ENCODE measurements at places on chromosomes 4 and X.

DNA sequence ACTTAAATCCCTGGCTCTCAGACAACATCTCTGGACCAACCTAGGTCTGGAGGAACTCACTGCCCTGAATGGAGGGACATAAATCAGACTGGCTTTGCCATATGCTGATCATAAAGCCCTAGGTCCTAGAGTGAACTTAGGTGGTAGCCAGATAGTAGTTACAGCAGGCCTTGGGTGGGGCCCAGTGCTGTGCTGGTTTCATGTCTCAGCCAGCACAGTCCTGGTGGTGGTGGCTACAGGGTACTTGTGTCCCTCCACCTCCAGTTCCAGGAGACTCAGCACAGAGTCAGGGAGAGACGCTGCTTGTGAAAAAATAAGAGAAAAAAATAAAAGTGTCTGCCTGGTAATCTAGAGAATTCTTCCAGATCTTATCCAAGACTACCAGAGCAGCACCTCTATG is 40.3 kb downstream of the GSX2 start:
- no peak for DNase-seq

GRCh38 chr4:85107553-85107952 is 141.1 kb upstream of the WDFY3 start:
- no peak for DNase-seq

DNA sequence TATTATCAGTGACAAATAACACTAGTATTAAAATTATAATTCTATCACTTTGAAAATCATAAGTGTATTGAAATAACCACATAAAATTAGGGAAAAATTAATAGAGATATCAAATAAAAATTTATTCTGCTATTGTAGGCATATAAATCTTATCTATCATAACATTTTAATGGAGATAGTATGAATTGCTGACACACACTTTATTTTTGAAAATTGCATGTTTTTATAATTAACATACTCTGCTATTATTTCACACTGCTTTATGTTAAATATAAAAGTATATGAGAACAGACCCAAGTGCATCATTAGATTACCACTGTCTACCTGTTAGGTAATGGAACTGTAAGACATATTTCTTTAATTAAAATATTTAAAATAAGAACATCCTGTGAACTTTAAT is 2150.2 kb downstream of the ARAP2 start:
- DNase-seq: no peak

- no peak for DNase-seq
Observed at GRCh38 chr4:22356987-22357596, 158.8 kb downstream of the ADGRA3 start.

DNA sequence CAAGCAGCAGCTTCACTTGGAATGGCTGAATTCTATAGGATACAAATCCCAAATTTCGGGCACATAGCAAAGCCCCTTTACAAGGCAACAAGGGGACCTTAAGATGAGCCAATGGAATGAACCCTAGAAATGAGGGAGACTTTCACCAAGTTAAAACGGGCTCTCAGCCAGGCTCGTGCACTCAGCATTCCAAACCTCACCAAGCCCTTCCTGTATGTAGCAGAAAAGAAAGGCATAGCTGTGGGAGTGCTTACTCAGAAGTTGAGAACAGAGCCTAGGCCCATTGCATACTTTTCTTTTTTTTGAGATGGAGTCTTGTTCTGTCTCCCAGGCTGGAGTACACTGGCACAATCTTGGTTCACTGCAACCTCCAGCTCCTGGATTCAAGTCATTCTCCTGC is 10.8 kb upstream of the HERC5 start:
- DNase-seq: no peak

DNA sequence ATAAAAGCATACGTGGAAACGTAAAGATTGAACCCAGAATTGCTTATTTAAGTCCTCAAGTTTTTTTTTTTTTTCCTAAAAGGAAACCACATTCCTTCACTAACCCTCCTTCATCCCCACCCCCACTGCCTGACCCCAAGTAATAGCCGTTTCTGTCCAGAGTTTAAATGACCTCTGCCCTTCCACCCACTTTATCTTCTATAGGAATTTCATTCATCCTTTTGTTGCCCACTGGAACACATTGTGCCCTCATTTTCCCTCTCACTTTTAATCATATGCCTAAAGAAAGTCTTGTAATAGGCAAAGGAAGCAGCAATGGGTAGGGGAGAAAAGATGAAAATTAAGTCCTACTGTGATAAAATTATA is 62.7 kb downstream of the SH3RF1 start:
- DNase-seq: no peak

DNA sequence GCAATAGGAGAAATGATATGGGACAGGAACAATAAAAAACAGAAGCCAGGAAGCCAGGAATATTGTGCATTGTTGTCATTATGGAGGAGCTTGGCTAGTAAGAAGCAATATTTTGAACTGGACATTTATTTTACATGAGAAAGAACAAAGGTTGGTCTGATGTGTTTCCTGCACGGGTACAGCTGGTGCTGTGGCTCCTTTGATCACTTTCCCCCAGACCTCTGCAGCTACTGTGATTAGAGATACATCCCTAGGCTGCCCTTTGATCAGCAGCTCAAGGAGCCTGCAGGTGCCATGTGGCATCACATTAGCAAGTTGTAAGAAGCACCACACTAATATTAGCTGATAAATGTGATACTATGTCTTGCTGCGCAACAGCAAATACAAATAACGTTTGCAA is 2.5 kb downstream of the PDGFC start:
- no peak for DNase-seq

DNA sequence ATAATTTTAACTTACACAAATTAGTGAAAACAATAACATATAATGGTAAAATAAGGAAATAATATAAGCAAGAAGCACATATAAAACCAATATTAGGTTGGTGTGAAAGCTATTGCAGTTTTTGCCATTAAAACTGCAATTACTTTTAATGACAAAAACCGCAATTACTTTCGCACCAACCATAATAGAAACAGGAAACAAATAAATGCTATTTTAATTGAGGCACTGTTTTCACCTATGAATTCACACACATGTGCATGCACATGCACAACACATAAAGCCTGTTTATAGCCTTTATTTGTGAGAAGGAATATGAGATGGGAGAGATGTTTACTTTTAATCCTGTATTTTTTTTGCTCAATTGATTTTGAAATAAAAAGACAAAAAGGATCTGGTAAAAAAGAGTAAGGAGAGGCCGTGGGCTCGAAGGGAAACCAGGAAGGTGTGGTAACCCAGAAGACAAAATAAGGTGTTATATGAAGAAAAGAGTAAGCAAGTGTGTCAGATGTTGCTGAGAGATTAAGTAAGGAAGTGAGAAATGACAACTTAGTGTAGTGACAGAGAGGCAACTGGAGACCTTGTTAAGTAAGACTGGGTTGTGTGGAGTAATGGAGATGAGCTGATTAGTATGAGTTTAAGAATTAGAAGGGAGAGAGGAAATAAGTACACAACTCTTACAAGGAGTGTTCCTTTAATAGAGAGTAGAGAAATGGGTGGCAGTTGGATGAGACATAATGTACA is 69.0 kb downstream of the KLHL13 start:
- no peak for DNase-seq

GRCh38 chrX:153882086-153882498 is 3.9 kb downstream of the L1CAM start:
- DNase-seq: no peak

DNA sequence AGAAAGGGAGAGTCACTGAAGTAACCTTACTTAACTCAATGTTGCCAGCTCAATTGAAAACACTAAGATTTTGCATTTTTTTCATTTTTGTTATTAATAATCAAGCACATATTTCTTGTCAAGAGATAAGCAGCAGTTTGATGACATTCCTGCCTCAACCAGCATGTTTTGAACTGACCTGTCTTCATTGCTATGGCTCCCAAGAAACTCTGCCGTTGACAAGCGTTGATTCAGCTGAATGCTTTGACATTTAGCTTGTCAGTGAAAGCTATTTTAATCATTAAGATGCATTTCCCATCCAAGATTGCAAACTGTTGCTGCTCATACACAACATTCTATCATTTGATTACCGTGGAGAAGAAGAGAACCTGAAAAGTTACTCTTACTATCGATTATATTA is 5.9 kb downstream of the NAA11 start:
- no peak for DNase-seq

GRCh38 chrX:155094468-155095061 is 23.3 kb downstream of the BRCC3 start:
- no peak for DNase-seq

DNA sequence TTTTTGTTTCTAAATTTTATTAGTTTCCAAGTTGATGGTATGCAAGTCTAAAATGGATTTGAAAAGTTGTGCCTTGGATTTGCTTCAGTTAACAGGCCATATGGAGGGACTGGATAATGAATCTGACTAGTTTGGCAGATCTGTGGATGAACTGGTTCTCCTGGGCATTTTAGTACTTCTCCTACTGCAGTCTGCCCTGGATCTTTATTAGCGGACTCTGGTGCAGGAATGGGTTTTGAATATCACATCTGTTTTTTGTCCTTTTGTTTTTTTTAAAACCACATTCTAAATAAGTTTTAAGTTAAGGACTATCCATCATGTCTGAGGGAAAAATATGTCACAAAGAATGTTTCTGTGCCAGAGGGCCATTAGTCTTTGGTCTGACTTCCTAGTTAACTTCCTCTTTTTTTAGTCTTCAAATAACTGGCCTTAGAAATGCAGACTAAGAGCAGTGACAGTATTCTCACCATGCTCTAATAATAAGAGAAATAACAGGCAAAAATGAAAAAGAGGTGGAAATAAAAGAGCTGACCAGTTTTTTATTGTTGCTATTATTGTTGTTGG is 13.9 kb upstream of the DCK start:
- DNase-seq: no peak

GRCh38 chrX:149312988-149313387 is 192.1 kb downstream of the IDS start:
- no peak for DNase-seq

DNA sequence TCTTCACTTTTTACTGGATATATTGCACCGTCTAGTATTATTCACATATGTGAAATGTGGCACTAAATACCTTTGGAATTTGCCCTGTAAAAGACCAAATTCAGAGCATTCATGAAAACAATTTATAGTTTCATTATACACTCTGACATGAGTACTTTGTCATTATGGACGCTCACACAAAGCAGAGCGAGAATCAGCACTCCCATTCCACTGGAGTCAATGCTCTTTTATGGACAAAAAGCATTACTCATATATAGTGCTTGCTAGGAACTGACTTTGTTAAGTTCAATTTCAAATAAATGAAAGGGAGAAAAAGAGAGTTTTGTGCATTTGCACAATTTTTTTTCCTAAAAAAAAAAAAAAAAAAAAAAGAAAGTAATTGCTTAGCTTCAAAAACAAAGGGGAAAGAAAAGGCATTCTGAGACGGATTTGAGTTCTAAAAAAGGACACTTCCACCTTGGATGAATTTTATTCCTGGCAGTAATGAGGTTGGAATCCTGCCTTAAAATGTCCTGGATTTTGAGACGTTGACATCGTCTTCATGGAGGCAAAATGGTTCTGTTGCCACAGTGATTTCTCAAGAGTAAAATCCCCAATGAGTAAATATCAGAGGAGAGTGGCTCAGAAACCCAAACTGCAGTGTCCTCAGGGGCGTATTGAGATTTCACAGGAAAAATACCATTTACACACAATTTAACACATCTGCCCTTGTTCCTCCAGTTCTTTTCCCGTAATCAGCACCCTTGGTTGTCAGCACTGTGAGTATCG is 34.8 kb downstream of the CCDC149 start:
- DNase-seq: no peak

- no peak for DNase-seq
Observed at GRCh38 chr4:124279741-124280140, 432.8 kb downstream of the ANKRD50 start.

DNA sequence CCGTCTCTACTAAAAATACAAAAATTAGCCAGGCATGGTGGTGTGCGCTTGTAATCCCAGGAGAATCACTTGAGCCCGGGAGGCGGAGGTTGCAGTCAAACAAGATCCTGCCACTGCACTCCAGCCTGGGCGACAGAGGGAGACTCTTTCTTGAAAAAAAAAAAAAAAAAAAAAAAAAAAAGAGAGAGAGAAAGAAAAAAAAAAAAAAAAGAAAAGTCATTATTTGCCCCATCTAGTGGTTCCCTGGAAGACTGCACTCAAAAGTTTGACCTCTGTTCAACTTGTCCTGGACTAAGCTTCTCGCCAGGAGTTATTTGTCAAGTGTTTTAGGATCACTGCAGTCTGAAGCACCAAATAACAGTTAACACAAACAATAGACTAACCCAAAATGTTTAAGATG is 45.3 kb upstream of the KCTD8 start:
- DNase-seq: no peak

- no peak for DNase-seq
Observed at GRCh38 chrX:87900320-87900908, 382.8 kb downstream of the KLHL4 start.

GRCh38 chr4:65656008-65656407 is 14.3 kb downstream of the EPHA5 start:
- no peak for DNase-seq

- DNase-seq: no peak
Observed at GRCh38 chrX:42869659-42870476, 91.9 kb upstream of the PPP1R2C start.

DNA sequence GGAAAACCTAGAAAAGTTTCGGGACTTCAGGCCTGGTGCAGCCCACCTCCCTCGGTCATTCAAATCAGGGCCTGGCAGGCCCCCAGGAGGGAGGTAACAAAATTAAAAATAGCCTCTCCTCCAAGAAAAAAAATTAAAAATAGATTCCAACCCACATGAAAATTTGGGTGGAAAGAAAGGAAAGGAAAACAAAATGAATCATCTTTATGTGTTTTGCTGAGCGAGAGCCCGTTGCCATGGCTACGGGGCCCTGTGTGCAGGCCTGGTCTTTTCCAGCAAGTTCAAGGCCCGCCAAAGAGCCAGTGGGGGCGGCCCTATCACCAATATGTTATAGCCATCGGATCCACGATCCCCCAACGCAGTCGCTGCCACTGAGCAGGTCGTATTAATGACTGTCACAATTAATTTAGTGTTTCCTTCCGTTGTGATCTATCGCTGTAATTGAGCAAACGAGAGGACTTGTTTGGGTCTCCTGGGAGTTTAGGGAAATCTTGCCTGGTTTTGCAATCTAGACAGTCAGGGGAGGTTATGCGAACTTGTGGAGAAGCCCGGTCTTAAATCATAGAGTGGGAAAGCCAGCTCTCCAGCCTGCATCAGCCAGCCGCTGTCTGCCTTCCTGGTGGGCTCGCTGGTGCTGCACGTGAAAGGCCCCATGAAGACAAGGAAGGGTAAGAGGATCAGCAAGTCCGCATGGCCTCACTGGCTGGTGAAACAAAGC is 452.4 kb downstream of the BCOR start:
- DNase-seq: no peak

- DNase-seq: no peak
Observed at GRCh38 chr4:83929550-83929949, 393.6 kb downstream of the GPAT3 start.

DNA sequence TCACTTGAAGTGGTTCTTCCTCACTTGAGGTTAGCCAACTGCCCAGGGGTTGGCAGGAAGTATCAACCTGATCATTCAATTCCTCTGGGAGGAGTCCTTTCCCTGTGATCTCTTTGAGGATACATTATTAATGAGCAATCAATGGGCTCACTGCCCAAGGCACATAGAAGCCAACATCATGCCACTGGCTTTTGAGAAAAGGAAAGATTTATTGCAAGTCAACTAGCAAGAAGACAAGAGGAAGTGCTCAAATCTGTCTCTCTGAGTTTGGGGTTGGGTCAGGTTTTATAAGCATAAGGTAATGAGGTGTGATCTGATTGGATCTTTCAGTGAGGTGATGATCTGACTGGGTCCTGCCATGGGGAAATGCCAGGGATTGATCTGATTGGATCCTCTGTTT is 39.6 kb downstream of the FGFBP1 start:
- DNase-seq: no peak

- DNase-seq: no peak
Observed at GRCh38 chr4:30716681-30717207, 3.4 kb upstream of the PCDH7 start.

- no peak for DNase-seq
Observed at GRCh38 chr4:100062921-100063320, 112.8 kb upstream of the H2AZ1 start.
